Hair follicular keratinocyte (primary cell): ENCODE measurements at places on chromosomes 2 and 18. TPM values are rescaled to one million over a fixed set of nuclear protein-coding genes. Genes with fewer than 3 reads are reported as not detected.

TUBA3E gene
- total RNA-seq: not detected in 2 replicates

LIMS3 gene
- total RNA-seq: 0.15 TPM in 1 of 2 replicates, not detected in the other

ABCB11 gene
- not detected in 2 replicates for total RNA-seq

CIB4 gene
- total RNA-seq: not detected in 2 replicates

GPR45 gene
- total RNA-seq: not detected in 2 replicates

NYAP2 gene
- total RNA-seq: not detected in 2 replicates

GAREM1 gene
- total RNA-seq: 3.4 and 5.2 TPM in 2 replicates

ZNF236 gene
- total RNA-seq: 3.3 and 4.6 TPM in 2 replicates

RNU2-63P gene
- under 0.01 TPM in 1 of 2 replicates, not detected in the other for total RNA-seq

IL36A gene
- total RNA-seq: not detected in 2 replicates

RAX gene
- total RNA-seq: not detected in 2 replicates

ASNSD1 gene
- 24.5 and 40.4 TPM in 2 replicates for total RNA-seq

TMEM18 gene
- total RNA-seq: 13.7 and 29.9 TPM in 2 replicates

OTX1 gene
- total RNA-seq: 1.4 and 2.9 TPM in 2 replicates

UGT1A10 gene
- total RNA-seq: not detected in 2 replicates
